ENCODE measurements at places on chromosomes 7 and 10.

DNA sequence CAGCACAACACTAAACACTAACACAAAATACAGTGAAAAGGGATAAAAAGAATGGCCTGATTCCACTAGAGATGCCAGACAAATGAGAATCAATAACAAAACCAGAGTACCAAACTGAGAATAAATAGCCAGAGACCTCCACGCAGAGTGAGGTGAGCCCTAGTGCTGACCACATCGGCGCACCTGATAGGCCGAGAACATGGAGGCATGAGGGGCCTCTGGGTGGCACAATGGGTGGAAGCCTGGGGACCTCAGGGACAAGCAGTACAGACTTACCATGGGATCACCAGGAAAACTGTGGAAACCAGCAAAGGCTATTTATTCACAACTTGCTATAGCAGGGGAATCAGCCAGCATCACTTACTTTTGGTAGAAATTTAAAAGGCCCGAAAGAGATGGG, 1.8 kb upstream of the CSGALNACT2 start:
- no peak for DNase-seq

- DNase-seq, result no peak
Measured at GRCh38 chr10:120996456-120997034, 145.4 kb downstream of the WDR11 start.

DNA sequence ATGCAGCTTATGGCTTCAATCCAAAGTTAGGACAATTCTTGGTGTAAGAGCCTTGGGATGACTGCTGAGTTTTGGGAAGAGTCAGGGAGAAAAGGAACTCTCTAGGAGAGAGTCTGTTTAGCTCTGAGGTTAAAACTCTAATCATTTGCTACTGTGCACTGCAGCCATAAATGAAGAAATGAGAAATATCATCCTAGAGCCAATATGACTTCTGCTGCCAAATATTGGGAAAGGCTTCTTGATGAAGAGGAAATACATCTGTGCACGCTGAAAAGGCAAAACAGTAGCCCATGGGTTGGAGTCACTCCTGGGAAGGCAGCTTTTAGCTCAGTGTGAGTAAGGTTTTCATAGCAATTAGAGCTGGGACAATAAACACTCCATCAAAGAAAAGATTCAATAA, 308.8 kb downstream of the SFMBT2 start:
- peak; percentile 44 for DNase-seq

- DNase-seq, result no peak
Measured at GRCh38 chr10:20874261-20874660, 22.9 kb downstream of the NEBL start.

DNA sequence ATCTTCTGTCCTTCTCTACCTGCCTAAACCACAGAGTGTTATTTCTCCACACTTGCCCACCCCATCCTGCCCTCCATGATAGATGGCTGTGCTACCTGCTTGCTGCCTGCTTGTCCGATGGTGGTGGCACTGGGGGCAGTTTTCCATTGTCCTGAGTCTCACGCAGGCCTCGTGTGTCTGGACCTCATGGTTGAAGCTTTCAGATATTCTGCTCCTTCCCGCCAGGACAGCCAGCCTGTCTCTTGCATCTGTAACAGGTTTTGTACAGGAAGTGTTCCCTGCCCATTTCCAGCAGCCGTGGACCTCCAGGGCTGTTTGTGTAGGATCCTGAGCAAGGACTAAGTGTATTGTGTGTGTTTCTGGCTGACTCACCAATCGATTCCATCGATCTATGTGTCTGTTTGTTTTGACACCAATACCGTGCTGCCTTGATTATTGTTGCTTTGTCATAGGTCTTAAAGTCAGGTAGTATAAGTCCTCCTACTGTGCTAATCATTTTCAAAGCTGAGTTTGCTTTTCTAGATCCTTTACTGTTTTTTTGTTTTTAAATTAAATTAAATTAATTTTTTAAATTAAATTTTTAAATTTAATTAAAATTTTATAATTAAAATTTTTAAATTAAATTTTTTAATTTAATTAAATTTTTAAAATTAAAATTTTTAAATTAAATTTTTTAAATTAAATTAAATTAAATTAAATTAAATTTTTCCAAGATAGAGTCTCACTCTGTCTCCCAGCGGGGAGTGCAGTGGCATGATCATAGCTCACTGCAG, 8.5 kb downstream of the IL15RA start:
- no peak for DNase-seq

- no peak for DNase-seq
Measured at GRCh38 chr10:90041585-90041984, 340.2 kb downstream of the KIF20B start.

- peak; percentile 22 for DNase-seq
Measured at GRCh38 chr7:108324053-108325038, 131.9 kb downstream of the NRCAM start.

DNA sequence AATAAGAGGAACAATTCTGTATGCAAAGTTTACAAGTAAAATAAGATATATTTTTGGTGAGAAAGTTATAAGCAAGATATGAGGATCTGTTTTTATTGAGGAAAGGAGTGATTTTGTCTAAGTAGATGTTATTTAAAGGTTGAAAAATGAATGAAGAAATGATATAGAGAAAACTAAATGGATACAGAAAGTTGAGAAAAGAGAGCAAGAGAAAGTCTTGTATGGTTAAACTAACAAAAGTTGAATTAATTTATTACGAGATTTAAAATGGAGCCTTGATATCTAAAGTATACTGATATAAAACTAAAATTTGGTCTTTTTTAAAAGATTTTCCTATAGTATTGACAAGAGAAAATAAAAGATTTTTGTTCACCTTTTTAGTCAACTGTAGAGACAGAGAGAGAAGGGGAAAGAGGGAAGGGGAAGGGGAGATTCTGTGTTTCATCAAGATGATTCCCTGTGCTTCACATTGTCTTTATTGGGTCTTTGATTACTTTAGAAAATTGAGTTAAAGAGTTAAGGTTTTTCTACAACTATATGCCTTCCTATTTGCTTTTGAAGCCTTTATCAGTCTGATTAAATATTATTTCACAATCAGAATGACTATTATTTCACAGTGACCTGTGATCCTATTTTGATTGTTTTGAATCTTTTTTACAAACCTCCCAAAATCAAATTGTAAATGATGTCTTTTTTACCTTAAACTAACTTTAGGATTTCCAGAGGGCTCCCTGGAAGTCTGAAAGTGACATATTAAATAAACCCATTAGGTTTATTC, 10.7 kb downstream of the SHTN1 start:
- DNase-seq, result no peak

- no peak for DNase-seq
Measured at GRCh38 chr7:1311406-1312135, 78.9 kb downstream of the UNCX start.

DNA sequence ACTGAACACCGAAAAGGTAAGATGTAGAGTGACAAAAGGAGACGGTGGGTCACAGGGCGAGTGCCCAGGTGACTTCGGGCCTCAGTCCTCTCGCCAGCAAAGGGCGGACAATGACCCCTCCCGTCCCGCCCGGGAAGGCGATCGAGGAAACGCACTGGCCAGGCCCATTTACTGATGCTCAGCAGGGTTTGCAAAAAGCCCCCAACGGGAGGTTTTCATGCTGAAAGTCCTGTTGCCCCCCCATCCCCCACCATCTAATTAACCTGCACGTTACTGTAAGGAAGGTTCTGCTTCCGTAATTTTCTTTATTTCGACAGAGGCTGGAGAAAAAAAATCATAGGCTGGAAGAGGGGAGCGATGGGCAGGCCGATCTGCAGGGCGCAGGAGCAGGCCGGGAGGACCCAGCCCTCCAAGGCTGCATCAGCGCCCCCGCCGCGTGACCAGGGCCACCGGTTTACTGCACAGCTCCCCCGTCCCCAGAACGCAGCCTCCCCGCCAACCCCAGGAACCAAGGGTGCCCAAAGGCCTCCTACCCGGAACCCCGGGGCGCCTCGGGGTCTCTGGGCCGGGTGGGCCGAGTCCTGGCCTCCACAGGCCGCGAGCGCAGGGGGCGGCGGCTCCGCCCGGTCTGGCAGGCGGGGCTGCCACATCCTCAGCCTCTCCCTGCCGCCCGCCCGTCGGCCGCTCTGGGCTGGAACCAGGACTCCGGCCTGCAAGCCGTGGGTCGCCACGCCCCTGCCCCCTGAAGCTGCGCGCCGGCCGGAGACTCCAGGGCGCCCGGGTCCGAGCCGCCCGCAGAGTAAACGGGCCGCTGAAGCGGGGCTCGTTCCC, 613 bp downstream of the OAT start:
- peak; percentile 62 for DNase-seq

- no peak for DNase-seq
Measured at GRCh38 chr7:452791-453455, 66.7 kb downstream of the PDGFA start.

DNA sequence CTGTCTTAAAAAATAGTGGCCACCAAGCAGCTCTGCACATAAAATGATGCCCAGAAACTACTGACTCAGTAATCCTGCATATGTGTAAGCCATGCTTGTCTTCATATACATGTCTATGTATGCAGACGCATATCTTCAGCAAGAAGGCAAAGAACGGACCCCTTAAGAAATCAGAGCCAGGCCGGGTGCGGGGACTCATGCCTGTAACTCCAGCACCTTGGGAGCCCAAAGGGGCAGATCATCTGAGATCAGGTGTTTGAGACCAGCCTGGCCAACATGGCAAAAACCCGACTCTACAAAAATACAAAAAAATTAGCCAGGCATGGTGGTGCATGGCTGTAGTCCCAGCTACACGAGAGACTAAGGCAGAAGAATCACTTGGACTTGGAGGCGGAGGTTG, 295.0 kb downstream of the TCERG1L start:
- DNase-seq, result no peak

Measured in fibroblast of pulmonary artery (primary cell).